ENCODE measurements at places on chromosomes 3 and 15.

DNA sequence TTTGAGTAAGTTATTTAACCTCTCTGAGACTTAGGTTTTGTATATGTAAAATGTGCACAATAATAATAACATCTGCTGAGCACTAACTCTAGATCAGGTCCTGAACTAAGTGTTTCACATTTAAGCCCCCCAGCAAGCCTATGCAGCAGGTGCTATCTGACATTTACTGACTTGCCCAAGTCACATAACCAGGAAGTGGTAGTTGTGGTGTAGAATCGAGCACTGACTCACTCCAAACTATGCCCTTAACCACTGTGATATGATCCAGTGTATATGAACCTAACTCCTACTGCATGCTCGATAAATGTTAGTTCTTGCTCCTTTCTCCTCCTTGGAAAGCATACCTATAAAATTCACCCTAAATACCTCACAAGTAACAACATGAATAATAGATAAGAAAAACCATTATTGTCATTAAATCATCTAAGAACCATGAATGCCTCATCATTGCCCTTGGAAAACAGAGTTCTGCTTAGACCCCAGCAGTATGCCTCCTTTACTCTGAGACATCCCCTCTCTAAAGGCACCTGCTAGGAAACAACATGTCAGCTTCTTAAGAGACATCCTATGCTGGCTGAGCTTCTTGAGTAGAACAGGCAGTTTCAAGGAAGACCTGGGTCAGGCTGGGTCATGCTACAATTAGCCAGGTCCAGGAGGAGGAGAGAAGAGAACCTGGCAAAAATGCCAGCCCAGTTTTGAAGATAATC, 3.0 kb upstream of the SHC4 start:
- peak; percentile 52 for DNase-seq

- DNase-seq = no peak
Observed at GRCh38 chr3:108985844-108986243, 32.2 kb upstream of the GUCA1C start.

DNA sequence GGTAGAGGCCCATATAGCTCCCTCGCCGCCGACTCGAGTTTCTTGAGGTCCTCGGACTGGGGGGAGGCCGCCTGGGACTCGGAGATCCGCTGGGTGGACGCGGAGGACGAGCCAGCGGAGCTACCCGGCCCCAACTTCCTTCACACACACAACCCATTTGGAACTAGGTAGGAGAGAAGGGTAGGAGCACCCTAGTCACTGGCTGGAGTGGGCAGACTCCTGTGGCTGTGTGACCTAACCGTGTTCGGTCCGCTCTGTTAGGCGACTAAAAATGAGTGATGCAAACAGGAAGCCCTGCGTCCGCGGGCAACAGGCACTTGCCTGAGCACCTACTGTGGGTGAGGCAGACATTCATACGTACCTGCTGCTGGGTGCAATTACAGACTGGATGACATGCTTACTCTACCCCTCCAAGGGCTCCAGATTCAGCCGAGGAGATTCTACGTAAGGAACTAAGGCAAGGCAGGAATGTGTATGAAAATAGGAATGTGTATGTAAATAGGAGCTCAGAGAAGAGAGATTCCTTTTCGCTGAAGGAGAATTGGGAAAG, 4.6 kb upstream of the SIN3A start:
- peak; percentile 44 for DNase-seq

DNA sequence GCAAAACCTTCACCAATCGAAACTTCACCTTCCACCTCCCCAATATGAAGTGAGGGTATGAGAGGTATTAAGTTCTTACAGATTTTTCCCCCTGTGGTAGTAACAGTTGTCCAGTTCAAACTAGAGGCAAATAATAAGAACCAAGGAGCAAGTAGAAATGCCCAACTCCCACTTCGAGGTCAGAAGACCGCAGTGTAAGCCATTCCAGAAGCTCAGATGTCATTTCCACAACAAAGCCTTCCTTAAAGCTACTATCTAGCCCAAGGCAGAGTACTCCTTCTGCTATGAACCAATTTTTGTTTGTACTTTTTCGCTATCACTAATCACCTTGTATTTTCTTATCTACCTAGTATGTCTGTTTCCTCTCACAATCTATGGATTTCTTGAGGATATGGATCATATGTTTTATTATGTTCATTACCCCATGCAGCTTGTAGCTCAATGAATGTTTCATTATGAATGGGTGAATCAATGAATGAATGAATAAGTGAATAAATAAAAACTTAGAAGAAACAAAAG, 235.7 kb upstream of the KCNMB2 start:
- DNase-seq = no peak

DNA sequence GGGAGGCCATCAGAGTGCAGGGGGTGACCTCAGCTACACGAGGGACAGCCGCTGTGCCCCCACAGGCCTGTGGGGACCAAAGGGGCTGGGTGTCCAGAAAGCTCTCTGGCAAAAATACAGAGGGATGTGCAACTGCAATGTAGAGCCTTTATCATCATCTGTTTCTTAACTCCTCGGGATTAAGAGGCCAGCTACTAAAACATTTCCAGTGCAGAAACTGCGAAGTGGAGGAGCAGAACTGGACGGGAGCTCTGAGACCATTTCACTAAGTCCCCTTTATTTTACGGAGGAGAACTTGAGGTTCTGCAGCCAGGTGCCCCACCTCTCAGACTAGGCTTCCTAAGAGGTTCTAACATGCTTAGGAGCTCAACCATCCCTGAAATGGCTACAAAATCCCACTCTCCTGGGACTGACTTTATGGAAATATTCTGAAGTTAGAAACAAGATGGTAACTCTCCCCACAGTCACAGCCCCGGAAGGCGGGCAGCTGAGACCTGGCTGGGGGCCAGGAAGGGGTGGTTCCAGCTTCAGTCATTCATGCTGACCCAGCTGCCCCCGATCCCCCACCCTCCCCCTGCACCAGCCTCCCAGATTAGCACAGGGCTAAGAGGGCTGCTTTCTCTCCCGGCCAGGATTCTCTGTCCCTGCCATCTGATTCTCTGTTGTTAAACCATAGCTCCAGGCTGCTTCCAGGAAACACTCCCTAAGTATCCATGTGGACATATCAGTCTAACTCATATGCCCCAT, 40.3 kb downstream of the UMPS start:
- DNase-seq = no peak

DNA sequence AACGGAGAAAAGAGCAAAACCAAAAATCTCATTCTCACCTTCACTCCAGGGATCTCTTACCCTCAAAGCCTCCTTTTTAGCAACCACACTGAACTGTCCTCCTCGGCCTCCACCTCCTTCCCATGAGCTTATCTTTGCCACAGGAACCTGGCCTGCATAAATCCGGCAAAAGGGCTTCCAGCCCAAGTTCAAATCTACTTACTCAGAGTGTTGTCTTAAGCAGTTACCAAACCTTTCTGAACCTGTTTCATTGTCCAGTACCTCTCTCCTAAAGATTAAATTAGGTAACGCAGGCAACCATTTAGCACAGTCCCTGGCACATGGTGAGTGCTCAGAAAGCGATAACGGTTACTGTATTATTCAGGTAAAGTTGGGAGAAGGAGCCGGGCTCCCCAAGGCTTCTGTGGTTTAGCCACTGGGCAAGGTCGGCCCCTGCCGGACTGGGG, 777 bp downstream of the CIB1 start:
- no peak for DNase-seq

GRCh38 chr3:55483196-55484095, 3.7 kb downstream of the WNT5A start:
- DNase-seq = no peak

DNA sequence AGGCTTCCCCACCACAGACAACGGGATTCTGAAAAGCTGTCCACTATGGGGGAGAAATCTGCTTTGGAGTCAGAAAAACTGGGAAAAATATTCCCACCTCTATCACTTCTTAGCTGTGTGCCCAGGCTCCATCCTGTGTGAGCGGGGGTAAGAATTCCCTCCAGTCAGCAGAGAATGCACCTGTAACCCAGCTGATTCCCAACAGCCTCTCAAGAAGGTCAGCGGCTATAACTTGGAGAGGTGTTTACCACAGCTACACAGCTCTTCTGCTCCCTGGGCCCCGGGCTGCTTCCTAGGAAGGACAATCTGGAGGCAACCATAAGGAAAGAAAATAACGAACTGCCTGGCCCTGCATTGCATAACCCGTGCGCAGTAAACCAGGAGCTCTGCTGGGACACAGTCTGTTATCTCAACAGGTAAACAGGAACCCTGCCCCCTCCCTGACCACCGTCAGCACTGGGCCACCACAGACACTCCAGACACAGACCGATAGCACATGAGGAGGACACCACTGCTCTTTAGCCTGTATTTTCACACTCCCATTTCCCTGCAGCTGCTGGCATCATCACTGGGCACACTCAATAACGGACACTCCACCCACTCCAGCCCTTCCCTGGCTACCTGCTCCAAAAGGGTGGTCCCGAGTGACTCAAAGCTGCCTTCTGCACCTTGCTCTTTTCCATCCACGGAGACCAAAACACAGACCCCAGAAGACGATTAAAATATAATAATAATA, 2.1 kb downstream of the RAB43 start:
- no peak for DNase-seq

- no peak for DNase-seq
Observed at GRCh38 chr15:44325568-44325967, 37.0 kb downstream of the GOLM2 start.

GRCh38 chr15:90004671-90005070, 3.5 kb downstream of the ZNF710 start:
- DNase-seq = peak; percentile 24

GRCh38 chr3:150736903-150737832, 25.8 kb downstream of the SIAH2 start:
- no peak for DNase-seq

- DNase-seq = no peak
Observed at GRCh38 chr3:184099806-184100686, 3.2 kb downstream of the HTR3E start.

DNA sequence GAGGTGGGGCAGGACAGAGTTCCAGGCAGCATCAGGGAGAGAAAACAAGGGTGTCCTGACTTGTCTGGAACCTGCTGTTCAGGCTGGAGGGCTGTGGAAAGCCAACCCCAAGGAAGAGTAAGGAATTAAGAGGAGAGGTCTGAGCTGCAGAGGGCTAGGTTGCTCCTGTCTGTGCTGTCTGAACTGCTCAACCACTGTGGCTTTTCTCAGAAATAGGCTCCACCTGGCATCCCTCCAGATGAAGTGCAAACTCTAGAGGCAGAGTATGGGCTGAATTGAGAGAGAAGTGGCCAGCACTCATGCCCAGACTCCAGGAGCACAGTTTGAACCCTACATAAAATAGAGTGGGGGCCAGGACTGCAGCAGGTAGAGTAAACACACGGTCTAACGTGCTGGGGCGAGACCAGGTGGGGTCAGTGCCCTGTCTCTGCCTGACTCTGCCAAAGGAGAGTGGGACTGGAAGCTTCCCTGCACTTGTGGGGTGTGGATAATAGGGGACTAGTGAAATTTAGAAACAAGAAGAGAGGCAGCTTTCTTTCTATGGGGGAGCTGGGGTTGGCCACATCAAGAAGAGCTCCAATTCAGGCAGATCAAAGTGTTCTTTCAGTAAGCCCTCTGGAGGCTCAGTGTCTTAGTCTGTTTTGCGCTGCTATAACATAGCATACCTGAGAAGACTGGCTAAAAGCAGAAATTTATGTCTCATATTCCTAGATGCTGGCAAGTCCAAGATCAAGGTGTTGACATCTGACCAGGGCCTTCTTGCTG, 28.0 kb upstream of the MNS1 start:
- DNase-seq = no peak

DNA sequence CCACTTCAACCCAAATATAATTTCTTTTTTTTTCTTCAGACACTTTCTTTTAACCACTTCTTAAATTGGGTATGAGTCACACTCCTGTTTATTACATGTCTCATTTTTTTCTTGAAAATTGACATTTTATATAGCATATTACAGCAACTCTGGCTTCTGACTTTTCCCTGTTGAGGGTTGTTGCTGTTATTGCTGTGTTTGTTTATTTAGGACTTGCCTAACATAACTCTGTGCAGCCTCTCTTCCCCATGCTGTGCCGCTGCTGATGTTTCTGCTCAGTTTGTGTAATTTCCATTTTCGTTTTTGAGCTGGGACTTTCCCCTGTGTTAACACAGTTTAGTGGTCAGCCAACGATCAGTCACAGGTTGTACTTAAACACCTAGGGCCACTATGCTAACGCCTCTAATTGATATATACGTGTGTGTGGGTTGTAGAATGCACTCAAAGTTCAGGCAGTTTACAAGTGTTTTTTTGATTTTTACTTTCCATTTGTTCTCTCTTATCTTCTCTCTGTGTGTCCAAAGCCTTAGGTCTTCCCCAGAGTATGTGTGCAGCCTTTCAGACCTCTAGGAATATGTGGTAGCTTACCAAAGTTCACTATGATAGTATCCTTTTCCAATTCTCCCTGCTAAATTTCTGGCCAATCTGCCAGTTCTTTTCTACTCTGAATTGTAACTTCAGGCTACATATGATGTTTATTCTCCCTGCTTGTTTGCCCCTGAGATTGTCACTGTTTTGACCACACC, 337.2 kb downstream of the ZBTB20 start:
- no peak for DNase-seq

GRCh38 chr15:70249616-70250015, 151.9 kb upstream of the TLE3 start:
- no peak for DNase-seq

DNA sequence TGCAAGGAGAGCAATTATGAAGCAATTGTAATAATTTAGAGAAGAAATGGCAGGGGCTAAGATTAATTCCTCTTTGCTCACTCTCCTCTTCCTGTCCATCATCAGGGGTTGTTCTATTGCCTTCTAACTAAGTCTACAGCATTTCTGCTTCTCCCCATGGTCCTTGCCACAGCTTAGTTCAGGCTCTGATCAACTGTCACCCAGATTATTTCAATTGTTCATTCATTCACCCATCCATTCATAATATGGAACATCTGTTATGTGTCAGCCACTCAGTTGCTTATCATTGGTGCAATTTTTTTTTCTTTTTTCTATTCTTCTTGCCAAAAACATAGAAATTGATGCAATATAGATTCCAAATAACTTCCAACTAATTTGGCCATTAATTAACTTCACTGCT, 93.2 kb downstream of the CD47 start:
- DNase-seq = no peak
